Right hindlimb (tissue), 1 donor: ENCODE measurements at places on chromosomes 7 and 10.

DNA sequence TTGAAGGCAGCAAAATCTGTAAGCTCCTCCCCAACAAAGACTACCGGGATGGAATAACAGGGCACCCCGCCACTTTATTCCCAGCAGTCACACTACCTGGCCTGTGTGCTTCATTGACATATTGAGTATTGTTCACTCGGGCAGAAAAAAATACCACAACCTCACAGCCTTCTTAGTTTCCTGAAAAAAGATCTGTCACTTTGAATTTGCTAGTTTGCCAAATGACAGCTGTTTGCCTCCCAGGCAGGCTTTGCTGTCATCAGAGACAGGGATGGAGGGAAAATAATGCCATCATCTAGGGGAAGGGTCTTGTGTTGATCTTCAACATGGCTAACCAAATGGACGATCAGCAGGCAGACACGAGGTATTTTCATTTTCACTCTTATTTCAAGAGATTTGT lies 26.9 kb downstream of the BMPER start:
- no peak for DNase-seq

- DNase-seq = peak; percentile 38
Measured at GRCh38 chr10:117441812-117442443, 66.7 kb upstream of the PDZD8 start.

DNA sequence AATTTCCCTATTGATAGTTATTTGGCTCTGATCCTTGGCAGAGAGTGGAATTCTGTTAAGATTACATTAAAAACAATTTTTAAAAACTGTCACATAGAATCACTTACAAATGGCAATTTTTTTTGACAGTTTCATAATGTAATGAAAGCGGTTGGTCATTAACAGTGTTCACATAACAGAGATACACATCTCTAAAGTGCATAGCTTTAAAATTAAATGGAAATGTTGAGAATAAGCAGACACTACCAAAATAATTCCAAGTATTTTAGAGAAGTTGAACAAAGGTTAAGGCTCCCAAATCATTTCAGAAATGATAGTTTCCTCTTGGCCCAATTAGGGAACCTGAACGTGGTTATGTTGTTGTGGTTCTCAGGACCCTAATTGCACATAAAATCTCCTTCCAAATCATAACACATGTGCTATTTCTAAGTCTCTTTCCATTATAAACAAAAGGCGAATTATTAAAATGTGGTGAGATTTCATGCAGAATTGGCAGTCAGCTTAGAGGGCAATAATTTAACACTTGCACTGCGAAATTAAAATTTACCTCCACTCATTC lies 528.9 kb upstream of the FZD8 start:
- no peak for DNase-seq

DNA sequence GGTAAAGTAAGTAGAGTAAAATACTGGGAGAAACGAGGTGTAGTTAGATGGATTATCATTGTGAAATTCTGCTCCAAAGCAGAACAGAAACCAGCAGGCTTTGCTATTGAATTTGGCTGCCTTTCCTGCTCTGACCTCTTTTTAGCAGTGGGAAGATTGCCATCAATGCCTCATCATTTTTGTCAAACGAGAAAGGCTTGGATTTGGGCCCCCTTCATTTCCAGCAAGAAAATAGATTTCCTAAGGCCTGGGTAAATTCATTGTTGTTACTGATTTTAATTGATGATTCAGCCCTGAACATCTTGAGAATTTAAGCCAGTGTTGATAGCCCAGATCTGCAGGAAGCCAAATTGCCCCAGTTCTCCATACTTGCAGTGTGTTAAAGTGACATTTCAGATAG lies 35.2 kb upstream of the ASAH2 start:
- peak; percentile 54 for DNase-seq

DNA sequence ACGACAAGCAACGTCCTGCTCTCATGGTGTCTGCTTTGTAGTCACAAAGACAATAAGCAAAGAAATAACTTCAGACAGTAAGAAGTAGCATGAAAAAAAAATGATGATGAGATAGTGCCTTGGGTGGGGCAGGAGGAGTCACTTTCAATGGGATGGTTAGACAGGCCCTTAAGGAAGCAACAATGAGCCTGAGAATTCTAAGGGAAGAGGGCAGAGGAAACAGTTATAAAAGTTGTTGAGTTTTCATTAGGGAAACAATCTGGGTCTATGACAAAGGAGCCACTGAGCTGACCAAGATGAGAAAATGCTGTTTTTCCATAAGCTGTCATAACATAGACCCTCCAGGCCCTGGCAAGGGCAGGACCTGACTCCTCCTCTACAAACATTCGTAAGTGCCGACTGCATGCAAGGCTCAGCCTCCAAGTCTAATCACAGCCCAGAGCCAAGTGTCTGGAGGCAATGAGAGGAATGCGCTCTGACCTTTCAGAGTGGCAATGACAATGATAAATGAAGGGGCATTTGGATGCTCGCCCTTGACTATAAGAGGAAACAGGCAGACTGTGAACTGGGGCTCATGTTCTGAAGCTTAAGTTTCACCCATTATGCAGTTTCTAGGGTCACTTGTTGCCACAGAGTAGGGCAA lies 43.7 kb downstream of the PPP1R3C start:
- no peak for DNase-seq

DNA sequence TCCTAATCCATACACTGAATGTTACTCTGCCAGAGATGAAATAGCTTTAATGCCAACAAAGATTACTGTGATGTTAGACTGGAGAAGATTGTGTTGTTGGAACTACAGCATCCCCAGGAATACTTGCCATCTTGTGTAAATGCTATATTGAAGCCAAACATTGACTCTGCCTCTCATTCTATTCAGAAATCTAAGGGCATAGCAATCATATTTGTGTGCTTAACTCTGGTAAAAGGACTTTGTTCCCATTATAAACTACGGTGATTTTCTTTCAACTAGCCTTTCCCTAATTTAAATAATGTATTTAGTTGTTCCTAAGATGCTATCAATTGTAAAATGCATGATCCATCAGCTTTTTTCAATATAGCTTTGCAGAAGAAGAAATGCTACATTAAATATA lies 498.4 kb upstream of the LRRN3 start:
- no peak for DNase-seq

DNA sequence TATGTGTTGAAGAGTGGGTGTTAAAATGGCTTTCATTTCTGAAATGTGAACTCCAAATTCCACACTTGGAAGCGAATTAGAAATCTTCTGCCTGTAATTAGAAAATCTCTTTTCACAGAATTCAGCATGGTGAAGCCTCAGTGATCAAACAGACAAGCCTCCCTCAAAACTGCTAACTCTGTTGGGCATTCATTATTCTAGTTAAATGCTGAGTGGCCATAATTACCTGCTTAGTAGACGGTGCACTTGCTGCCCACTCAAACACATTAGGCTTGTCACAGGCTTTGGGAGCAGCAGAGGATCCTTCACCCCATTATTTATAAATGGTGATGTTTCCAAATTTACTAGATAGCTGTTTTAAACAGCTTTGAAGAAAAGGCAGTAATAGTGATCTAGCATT lies 177.2 kb upstream of the PCLO start:
- no peak for DNase-seq

DNA sequence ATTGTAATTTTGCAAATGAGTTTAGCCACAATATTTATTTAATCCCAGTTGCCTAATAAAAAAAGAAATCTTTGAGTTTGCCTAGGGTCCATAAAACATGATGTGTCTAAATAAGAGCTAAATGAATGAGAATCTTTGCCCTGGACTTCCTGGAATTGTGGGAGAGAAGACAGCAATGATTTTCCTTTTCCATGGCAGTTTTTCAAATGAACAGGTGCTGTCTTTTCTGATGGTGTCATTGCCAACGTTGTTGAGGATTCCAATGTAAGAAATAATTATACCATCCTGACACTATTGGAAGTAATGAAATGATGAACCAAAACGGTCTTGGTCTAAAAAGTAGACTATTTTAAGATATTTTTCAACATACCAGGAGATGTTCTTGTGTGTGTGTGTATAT lies 984.7 kb upstream of the CELF2 start:
- no peak for DNase-seq

DNA sequence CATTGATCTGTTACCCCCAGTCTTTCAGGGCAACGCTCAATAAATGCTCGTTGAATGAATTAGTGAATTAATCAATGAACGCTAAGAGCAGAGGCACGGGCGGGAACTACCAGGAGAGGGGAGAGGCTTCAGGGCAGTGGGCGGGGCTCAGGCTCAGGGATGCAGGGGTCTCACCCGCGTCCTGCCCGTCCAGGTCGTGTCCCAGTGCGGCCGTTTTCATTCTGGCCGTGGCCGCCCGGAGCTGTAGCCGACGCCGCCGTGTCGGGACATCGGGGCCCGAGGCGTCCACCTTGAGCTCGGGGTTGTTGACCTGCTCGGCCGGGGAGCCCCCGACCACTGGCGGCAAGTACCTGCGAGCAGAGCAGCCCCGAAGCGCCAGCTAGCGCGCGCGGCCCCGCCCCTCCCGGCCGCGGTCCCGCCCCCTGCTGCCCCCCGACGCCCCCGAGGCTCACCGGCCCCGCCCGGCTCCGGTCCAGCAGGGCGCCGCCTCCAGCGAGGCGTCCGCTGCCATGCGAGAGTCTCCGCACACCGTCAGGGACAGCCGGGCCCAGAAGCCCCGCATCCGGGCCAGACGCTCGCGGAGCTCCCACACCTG lies 2.8 kb upstream of the GAL3ST4 start:
- DNase-seq = no peak

DNA sequence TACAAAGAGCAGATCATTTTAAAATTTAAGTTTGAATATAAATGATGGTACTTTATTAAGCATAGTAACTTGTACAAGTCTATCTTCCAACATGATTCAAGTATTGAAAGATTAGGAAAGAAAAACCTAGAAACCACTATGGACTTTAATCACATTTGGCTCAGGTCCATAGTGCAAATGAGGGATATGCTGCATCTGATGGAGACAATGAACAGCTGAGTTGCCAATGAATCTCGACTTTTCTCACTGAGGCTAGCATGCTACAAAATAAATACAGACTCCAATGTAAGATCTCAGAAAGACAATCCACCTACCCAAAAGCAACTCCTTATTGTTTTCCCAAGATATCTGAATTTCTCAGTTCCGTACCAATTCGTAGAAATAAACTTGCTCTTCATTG lies 89.8 kb downstream of the SEMA3A start:
- no peak for DNase-seq

DNA sequence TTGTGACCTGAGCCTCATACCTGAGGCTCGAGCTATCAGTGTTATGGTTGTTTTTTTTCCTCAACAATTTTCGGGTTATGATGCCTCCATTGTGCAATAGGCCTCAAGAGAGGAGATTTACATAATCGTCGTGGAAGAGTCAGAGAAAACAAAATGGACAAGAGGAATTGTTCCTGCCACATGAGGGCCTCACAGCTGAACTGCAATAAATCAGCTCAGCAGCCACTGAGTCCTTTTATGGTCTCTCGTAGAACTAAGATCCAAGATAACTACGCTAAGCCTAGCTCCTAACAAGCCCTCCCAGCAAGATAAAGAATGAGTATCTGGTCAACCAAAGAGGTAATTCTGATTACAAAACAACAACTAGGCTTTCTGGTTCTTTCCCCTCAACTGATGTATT lies 336.8 kb downstream of the WDR11 start:
- DNase-seq = no peak

- DNase-seq = no peak
Measured at GRCh38 chr7:25545124-25546008, 317.1 kb upstream of the NPVF start.

GRCh38 chr10:19874791-19875190 lies 58.6 kb downstream of the PLXDC2 start:
- no peak for DNase-seq

DNA sequence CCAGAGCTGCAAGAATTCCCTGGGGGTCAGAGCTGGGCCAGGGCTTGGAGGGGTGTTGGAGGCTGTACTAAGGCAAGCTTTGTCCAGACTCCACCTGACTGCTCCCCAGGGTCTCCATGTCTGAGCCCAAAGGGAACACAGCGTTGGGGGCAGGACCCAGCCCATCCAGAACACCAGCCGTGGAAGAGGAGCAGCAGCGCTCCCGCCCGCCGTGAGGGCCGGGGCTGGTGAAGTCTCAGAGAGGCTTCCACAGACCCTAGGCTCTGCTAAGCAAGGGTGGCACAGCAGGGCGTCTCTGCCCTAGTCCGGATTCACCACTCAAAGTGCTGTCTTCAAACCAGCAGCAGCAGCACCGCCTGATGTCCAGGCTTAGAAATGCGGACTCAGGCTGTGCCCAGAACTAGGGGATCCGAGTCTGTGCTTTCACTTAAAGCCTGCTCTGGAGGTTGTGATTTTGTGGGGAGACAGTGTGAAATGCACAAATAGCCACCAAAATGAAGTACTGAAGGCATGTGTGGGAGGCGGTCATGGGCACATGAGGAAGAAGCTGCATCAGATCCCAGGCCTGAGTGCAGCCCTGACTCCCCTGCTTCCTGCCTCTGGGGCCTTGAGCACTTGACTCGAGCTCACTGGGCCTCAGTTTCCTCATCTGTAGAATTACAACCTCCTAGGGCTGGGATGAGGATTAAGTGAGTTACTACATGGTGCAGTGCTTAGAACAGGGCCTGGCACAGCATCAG lies 16.6 kb upstream of the AQP1 start:
- no peak for DNase-seq

GRCh38 chr10:35331894-35332640 lies 4.2 kb upstream of the CCNY start:
- DNase-seq = no peak

GRCh38 chr10:7389346-7389745 lies 21.5 kb downstream of the SFMBT2 start:
- no peak for DNase-seq

DNA sequence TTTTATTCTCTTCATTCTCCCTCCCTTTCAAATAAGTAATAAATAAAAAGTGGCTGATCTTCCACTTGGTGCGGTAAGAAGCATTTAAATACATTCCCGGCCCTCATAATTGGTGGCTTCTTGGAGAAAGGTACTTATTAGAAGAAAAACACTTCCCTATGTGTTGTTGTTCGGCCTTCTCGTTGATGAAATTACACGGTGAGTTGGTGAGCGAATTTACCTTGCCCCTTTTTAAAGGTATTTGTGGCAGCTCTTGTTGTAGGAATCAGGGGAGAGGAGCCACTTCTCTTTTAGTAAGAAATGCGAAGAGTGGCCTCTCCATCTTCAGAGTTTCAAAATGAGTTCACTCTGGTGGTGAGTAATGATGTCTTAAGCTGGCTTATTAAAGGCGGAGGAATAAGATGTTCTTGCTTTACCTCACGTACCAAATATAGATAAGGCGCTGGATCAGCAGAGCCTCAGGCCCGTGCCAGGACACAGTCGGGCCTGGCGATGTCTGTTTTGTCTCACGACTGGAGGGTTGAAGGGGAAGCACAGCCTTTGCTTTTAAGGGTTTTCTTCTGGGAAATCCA lies 135.9 kb downstream of the CUX1 start:
- no peak for DNase-seq

GRCh38 chr7:43679210-43680068 lies 49.9 kb downstream of the COA1 start:
- no peak for DNase-seq

- DNase-seq = no peak
Measured at GRCh38 chr7:99926321-99926720, 3.1 kb downstream of the GJC3 start.

DNA sequence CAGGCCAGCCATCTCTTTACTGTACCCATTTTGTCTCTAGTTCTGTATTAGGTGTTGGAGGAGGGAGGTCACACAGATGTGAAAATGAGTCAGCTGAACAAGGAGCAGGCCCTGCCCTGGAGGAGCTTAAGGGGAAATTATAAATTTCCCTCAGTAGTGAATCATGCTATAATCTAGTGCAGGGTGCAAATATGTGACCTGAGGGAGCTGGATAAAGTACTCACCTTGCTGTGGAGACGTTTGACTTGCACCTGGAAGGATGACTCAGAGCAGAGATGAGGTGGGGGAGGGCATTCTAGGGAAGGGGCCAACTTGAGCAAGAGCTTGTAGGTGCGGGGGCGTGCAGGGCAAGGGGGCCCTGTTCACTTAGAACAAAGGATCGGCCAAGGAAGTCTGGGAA lies 610.6 kb downstream of the SDK1 start:
- DNase-seq = no peak
